ENCODE measurements at places on chromosomes 7 and 10. TPM values are rescaled to one million over a fixed set of nuclear protein-coding genes. Genes with fewer than 3 reads are reported as not detected.
A peak's percentile ranks its signal among the peaks of the same experiment; 100 is the strongest.

SLC16A12 gene
- polyA plus RNA-seq = 27.8 TPM

BET1 gene
- polyA plus RNA-seq = 50.0 TPM

GPR37 gene
- polyA plus RNA-seq = 1.5 TPM

MEST gene
- polyA plus RNA-seq = 773 TPM

FGFBP3 gene
- 3.1 TPM for polyA plus RNA-seq

AP4M1 gene
- polyA plus RNA-seq = 27.7 TPM

CD36 gene
- polyA plus RNA-seq = 35.3 TPM

FOXI2 gene
- 1.8 TPM for polyA plus RNA-seq

CACNB2 gene
- 3.6 TPM for polyA plus RNA-seq

GRCh38 chr10:60305380-60305892 lies 84.2 kb downstream of the ANK3 start:
- no peak for DNase-seq

- no peak for DNase-seq
Measured at GRCh38 chr10:24209946-24210491, 1.1 kb downstream of the KIAA1217 start.

GRCh38 chr10:130218936-130219335 lies 82.7 kb downstream of the GLRX3 start:
- DNase-seq = no peak

DNA sequence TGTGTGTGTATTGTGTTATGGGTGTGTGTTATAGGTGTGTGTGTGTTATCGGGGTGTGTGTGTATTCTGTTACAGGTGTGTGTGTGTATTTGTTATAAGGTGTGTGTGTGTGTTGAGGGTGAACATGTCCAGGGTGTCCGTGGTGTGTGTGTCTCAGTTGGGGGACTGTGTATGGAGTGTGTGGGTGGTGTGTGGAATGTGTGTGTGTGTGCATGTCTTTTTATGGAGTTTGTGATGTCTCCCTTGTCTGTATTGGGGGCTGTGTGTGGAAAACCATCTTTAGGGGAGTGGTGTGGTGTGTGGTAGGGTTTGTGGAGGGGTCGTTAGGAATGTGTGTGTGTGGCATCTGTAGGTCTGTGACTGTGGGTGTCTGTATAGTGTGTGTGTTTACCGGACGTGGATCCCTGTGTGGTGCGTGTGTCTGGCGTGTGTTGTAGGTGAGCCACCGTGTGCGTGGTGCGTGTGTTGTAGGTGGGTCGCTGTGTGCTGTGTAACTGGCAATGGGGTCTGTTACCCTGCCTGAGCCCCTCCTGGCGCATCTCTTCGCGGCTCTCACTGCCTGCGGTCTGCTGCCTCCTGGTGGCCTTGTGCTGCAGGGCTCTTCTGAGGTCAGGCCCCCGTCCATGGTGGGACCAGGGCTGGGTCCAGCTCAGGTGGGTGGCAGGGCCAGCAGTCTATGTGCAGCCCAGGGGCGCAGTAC lies 61.7 kb downstream of the PALD1 start:
- DNase-seq = no peak

- DNase-seq = no peak
Measured at GRCh38 chr10:27743012-27743876, 2.4 kb downstream of the MKX start.

- DNase-seq = peak; percentile 33
Measured at GRCh38 chr7:108525327-108525984, 479 bp downstream of the PNPLA8 start.

DNA sequence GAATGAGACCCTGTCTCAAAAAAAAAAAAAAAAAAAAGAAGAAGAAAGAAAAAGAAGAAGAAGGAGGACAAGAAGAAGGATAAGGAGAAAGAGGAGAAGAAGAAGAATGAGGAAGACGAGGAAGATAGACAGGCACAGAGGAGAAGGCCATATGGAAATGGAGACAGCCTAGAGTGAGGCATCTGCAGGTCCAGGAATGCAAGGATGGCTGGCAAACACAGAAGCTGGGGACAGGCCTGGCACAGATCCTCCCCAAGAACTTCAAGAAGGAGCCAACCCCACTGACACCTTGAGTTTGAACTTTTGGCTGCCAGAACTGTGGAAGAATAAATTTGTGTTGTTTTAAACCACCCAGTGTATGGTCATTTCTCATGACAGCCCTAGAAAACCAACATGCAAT lies 38.9 kb downstream of the SPOCK2 start:
- no peak for DNase-seq

DNA sequence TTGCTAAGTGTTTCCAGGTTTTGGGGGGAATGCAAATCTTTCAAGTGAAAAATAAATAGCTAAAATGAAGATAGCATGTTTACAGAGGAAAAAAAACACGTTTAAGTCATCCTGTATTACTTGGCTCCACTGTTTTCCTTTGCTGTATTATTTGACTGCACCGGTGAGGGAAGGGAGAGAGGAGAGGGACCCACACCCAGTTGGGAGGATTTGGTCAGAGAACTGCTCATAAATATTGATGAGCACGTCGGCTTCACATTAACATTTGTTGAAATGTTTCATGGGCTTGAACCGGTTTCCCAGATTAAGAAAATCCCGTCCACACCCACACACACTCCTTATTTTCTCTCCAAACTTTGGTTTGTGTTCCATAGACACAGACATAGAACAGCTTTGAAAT lies 493.8 kb upstream of the MGMT start:
- DNase-seq = no peak

GRCh38 chr10:52258799-52259425 lies 55.2 kb upstream of the DKK1 start:
- DNase-seq = no peak

- no peak for DNase-seq
Measured at GRCh38 chr7:115851291-115851690, 179.3 kb downstream of the TFEC start.

GRCh38 chr7:112571852-112572607 lies 91.2 kb downstream of the LSMEM1 start:
- no peak for DNase-seq

DNA sequence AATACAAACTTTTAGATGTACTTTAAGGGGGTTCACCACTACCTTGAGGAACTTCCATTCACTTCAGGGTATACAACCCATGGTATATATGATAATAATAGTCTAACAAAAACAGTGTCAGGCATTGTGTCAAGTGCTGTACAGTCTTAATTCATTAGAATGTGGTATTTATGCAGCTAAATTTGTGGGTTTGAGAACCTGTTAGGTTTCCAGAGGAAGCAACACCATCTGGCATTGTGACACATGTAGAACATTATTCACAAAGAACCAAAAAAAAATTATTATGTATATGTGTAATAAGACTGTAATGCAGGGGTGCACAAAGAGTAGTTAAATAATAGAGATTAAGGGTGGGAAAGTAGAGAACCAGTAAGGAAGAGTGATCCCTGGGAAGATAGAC lies 26.3 kb downstream of the TMEM60 start:
- DNase-seq = no peak

DNA sequence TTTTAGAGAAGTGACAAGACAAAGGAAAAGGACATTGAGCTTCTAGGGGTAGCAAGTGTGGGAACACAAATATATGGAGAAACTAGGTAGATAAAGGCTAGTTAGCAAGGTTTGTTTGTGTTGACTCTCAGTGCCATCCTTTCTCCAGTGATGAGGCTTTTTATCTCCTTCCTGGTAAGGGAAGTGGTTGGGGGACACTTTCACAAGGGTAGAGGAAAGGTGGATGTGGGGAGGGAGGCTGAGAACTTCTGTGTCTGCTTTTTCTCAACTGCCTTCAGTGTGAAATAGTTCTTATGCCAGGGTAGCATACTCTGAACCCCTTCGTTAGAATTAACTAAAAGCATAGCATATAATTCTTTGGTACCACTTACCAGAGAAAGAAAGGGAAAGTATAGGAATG lies 93.0 kb upstream of the STRIP2 start:
- no peak for DNase-seq

DNA sequence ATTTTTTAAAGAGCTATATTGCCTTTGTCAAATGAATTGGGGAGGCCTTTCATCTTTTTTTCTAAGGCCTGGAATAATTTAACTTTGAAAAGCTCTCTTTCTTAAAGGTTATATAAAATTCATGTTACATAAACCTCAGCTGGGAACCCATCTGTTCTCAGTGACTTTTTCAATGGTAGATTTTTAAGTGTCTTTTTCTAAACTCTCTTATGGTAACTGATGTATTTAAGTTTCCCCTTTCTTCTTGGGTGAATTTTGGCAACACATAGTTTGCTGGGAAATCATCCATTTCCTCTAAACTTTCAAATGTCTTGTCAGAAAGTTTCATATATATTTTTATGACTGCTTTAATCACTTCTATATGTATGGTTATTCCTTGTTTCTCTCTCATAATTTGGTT lies 362.2 kb upstream of the KLF6 start:
- no peak for DNase-seq

DNA sequence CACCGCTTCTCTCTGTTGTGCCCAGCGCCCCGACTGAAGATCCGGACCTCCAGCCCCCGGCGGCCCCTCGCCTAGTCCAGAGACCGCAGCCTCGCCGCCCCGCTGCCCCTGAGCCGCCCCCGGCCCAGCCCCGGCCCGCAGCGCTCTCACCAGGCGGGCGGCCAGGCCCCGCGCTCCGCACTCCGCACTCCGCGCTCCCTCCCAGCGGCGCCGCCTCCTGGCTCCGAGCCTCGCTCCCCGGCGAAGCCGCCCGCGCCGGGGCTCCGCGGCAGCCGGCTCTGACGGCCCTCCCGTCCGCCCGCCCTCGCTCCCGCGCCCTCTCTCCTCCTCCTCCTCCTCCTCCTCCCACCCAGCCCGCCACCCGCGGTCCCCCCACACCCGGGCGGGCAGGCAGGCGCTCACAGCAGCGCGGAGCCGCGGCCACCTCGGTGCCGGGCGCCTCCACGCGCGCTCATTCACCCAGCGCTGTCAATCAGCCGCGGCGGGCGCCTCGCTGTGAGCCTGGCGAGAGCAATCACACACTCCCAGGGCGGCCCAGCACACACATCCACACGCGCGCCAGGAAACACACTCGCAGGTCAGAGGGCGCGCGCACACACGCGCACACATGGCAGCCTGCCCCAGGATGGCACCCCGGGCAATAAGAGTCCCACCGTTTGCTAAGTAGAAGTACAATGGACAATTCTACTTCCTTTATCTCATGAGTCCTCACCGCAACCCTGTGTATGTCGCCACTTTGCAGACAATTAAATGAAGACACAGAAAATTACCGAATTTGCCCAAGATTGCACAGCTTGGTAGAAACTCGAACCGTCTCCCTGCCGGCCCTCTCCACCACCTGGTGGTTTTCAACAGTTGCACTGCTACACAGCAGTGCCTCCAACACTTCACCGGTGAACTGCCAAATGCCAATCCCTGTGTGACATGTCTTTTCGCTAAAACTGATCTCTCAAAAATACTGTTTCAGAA lies at the start of gene PRRT4:
Gene PRRT4 (minus strand): TSS at position 280 of the 969 bp plus-strand sequence.
- DNase-seq = no peak

GRCh38 chr10:17836942-17837341 lies 27.8 kb downstream of the MRC1 start:
- peak; percentile 3 for DNase-seq

GRCh38 chr10:29646238-29646902 lies 11.6 kb upstream of the SVIL start:
- no peak for DNase-seq

DNA sequence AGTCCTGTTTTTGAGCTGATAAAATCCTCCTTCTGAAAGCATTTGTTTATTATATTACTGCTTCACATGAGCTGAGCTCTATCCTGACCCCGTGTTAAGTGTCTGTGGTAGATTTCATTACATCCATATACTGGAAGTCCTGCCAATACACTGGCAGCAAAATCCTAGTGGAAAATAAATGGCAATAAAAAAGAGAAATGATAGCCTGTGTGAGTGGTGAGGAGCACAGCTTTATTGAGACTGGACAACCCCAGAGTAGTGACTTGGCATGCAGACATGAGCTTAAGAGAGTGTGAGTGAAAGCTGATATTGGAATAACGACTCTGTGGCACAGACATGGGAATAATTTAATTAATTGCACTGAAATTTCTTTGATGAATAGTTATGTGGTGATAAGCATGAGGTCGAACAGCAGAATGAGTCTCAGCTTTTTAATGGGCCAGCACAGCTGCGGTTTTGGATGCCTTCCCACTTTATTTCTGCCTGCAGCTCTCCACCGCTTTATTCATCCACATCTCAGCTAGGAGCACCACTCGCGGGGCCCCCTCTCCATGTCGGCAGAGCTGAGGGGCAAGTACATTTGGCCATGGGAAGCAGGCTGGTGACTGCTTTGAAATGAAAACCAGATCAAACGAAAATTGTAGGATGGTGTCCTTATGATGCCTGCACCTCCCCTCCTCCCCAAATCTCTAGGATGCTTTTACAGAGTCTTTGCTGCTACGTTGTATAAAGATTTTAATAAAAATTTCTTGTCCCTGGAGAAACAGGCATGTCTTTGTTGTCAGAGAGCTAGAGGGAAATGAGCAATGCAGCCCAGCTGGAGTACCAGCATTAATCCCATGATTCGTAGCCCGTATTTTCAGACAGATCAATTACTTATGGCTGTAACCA lies 494.3 kb downstream of the AUTS2 start:
- DNase-seq = no peak

DNA sequence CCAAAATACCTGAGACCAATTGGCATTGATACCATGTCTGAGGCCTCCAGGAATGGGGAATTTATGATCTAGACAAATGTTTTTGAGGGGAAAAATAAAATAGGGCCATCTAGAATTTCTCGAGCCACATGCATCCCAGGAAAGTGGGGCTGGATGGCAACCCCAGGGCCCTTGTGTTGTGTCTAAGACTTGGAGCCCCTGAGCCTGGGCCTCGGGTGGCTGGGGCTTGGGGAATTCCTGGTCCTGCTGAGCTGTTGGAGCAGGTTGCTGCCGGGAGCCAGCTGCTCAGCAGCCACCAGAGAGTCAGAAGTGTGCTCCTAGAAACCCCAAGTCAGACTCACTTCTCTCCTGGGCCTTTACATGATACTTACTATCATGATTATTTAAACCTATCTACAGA lies 172.9 kb downstream of the WDR37 start:
- no peak for DNase-seq

Data from right renal cortex interstitium (tissue), 3 donors.